Calu3 (cell line): ENCODE measurements at places on chromosomes 5 and 9.

DNA sequence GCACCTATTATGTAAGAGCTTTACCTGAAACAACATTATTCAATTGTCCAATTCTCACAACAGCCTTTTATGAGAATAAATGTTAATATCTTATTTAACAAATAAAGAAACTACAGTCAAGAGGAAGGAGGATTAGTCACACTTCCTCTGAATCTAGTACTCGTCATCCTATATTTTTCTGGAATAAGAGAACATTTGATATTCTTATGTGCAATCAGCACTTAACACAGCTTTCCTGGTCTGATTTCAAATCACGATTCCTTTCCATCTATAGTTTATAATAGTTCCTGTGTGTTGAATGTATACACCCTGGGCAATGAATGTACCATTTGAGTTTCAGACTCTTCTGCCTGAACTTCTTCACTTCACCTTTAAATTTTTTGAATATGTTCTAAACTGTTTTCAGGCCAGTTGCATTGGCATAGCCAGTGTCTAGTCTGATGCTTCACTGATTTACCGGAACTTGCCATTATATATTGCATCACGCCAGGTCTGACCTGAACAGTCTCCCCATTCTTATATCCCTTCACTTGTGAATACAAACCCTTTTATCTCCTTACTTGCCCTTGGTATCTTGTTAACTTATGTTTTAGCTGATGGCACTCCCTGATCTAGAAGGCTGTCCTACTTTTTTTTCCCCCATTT lies 698.3 kb downstream of the MAT2B start:
- no peak for DNase-seq

DNA sequence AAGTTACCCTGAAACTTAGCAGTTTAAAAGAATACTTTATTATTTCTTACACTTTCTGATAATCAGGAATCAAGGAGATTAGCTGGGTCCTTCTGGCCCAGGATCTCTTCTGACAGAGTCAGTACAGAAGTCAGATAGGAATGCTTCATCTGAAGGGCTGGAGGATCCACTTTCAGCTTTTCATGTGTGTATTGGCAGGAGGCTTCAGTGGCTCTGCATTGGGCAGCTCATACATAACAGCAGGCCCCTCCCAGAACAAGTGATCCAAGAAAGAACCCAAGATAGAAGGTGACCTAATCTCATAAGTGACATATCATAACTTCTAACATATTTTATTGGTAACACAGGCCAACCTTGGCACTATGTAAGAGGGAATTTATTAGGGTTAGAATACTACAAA lies 258.4 kb downstream of the HCN1 start:
- no peak for DNase-seq

- no peak for DNase-seq
These were observed 215.0 kb upstream of the PANK3 start for GRCh38 chr5:168793841-168794837.

DNA sequence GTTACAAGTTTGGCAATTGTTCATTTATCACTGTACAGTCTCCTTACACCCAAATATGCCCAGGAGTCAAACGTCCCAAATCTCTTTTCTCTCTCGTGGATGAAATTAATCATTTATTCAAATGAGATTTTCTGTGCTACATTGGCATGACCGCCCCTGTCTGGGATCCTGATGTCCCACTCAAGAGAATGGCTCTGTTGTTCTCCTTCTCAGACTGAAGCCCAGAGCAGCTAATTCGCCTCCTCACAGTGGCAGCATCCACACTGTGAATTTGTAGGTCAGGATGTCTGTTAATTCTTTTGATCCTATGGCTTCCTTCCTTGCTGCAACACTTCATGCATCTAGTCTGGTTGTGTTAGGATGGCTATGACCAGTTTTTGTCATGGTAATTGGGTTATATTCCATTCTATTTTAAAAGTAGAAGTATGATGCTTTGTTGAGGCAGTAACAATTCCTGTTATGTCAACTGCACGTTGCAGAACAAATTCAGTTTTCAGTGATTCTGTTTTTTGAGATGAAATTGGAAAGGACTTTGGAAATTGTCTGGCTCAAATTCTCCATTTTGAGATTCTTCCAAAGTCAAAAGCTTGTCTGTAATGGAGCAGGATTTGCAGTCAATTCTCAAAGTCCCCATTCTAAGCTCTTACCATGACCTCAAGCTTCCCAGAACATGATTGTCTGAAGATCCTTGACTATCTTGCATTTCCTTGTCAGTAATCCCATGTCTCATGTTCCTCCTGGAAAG lies 141.5 kb upstream of the GAS1 start:
- DNase-seq, result no peak

DNA sequence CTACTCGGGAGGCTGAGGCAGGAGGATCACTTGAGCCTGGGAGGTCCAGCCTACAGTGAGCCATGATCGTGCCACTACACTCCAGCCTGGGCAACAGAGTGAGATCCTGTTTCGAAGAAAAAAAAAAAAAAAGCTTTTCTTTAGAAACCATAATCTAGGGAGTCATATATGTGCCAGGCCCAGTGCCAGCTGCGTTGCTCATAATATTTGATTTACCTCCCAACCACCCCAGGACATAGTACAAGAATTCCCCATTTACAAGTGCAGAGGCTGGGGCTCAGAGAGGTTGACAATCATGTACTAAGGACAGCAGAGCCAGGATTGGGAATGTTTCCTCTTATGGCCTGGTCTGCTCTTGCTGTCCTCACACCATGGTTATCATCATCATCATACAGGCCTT lies 25.1 kb upstream of the TRIM14 start:
- DNase-seq, result no peak

- DNase-seq, result no peak
These were observed 87.1 kb downstream of the EHMT1 start for GRCh38 chr9:137705906-137706305.

GRCh38 chr9:131395157-131396098 lies 1.5 kb downstream of the PRRC2B start:
- DNase-seq, result no peak

DNA sequence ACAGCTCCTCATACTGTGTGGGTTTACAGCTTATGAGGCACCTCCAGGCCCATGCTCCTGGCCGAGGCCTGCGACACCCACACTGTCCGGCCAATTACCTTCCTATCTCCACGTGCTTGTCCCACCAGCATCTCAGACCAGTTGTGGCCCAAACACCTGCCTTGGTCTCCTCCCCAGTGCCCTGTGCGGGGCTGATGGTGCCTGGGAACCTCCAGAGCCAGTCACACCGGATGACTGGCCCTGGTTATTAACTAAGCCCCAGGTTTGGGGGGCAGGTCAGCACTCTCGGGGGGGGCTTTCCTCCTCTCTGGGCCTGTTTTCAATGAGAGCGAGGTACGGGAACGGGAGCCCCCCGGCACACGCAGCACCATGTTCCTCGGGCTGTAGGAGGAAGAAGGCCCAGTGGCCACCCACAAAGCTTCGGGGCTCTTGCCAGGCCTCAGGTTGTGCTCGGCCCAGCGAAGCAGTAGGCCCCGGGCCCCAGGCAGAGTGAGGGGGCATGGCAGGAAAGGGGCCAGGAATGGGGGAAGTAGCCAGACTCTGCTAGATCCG lies 76.0 kb upstream of the PHYKPL start:
- DNase-seq, result no peak

- DNase-seq, result no peak
These were observed 78.9 kb upstream of the ZNF462 start for GRCh38 chr9:106784076-106784475.
